ENCODE measurements at places on chromosomes 7 and 10. TPM values are rescaled to one million over a fixed set of nuclear protein-coding genes. Genes with fewer than 3 reads are reported as not detected.

The WNT16 gene
- polyA plus RNA-seq = not detected

The PALD1 gene
- polyA plus RNA-seq = 0.01 TPM

The BUD31 gene
- polyA plus RNA-seq = 59.9 TPM

GRCh38 chr10:132043861-132044695 lies 21.7 kb upstream of the JAKMIP3 start:
- DNase-seq = no peak

DNA sequence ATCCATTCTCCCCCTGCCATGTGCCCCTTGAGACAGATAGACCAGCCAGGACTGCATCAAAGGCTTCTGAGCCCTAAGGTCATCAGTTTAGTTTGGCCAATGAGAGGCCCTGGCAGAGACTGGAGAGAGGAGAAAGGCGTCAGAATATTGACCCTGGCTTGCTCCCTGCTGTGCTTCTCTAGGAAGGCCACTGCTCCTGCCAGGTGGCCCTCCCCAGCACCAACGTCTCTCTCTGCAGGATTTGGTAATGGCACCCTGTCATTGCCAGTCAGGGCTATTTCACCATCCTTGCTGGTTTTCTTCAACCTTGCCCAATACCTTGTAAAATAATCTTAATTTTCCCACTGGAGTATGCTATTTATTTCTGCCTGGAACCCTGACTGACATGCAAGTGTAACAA lies 38.8 kb upstream of the ZRANB1 start:
- no peak for DNase-seq

- DNase-seq = no peak
These were observed 25.3 kb downstream of the CHCHD3 start for GRCh38 chr7:133056370-133057238.

- DNase-seq = no peak
These were observed 15.3 kb downstream of the GPER1 start for GRCh38 chr7:1103009-1103788.

All from mammary epithelial cell (primary cell).